ENCODE measurements at places on chromosomes 5 and 9.

DNA sequence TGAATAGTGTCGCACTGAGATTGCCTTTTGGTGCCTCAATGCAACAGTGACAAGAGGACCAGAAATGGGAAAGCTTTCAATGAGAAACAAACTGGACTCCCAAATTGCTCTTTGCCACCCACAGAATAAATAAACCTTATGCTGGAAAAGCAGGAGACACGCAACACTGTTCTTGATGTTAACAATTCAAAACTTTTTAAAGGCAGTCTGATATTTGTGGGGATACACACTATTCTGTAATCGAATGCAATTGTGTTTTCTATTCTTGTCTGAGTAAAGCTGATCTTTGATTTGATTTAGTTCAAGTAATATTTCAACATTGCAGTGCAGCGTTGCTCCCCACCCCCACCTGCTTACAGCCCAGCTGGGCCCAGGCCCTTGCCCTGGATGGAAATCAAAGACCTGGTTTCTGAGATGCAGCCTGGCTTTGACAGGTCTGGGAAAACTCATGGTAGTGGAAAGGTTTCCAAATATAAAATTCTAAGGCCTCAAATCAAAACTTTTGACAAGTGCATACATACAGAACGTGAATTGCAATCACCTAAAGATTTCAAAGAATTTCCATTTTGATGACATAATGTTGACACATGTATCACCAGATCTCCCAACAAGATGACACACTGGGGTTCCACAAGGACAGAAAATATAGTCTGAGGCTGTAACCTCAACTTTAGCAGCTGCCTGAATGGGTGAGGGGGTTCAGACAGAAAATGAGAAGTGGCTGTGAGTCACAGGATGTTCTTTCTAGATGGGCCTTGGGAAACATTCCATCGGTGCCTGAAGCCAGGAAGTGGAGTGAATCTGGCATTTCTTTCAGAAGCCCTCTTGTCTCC lies 55.1 kb downstream of the ABCA1 start:
- DNase-seq: no peak

- DNase-seq: no peak
Observed at GRCh38 chr9:118295413-118295812, 591.2 kb downstream of the TLR4 start.

- no peak for DNase-seq
Observed at GRCh38 chr5:132394667-132395259, 25.3 kb downstream of the SLC22A5 start.

- DNase-seq: no peak
Observed at GRCh38 chr5:43034591-43034968, 5.5 kb downstream of the ANXA2R start.

DNA sequence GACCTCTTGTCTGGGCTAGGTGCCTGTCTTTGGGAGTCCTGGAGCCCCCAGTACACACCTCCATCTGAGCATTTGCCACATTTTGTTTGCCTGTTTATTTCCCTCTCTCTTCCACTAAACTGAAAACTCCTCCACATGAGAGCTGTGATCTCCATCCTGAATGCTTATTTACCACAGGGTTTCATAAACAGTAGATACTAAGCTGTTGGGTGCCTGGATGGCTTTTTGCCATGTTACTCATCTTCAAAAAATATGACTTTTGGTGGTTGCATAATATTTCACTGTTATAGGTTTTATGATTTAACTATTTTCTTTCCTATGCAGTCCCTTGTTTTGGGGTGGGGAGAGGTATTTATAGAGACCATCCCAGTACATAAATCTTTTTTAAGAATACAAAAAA lies 99.6 kb downstream of the APBA1 start:
- no peak for DNase-seq

DNA sequence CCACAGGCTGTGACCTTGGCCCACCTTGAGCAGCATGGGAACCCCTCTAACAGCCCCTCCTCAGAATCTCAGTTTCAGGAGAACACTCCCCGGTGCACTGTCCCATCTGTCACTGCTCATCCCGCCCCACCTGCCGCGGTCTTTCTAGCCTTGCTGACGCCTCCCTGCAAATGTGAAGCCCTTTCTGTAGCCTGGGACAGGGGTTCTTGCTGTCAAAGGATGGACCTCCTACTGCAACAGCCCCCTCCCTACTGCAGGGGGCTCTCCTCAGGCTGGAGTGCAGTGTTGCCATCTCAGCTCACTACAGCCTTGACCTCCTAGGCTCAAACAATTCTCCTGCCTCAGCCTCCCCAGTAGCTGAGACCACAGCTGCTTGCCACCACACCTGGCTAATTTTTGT lies 20.0 kb downstream of the OR2V1 start:
- no peak for DNase-seq

GRCh38 chr9:74557571-74557970 lies 60.4 kb downstream of the RORB start:
- no peak for DNase-seq

GRCh38 chr5:125113328-125113727 lies 366.9 kb upstream of the ZNF608 start:
- no peak for DNase-seq

DNA sequence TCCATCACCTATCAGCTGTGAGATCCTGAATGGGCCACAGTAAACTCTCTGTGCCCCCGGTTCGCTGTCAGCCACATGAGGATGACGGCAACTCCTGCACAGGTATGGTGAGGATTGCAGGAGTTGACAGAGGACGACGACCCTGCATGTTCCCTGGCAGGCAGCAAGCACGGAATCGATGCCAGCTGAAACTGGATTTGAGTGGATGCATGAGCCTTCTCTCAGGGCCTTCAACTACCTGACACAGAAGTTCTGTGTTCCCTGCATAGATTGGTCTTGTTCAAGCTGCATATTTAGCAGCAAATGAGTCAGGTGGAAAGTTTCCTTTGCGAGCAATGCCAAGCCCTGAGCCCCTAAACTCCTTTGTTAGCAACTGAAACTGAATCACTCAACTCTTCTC lies 69.6 kb upstream of the PTCH1 start:
- no peak for DNase-seq

- no peak for DNase-seq
Observed at GRCh38 chr5:95530416-95530815, 24.4 kb downstream of the SKIC3 start.

DNA sequence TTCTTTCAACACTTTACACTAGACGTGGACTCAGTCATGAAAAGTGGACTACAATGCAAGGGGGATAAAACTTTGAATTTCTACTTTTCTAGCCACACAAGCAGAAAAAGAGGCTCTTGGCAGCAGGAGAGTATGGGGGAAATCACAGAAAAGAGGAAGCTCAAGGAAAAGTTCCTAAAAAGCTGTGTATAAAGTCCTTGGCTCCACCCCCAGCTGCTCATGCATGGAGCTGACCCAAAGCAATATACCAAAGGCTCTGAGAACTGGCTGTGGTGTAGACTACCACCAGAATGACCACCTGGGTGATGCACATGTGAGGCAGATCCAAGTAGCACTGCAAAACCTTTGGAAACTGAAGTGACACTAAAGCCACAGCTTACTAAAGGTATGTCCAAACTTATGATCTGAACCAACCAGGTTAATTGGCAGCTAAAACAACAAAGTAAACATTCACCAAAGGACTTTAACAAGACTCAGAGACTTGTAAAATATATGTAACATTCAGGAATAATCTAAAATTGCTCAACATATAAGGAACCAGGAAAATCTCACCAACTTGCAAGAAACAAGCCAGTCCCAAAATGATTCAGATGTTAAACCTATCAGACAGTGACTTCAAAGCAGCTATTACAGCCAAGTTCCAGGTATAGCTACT lies 55.5 kb upstream of the RASGRF2 start:
- no peak for DNase-seq

DNA sequence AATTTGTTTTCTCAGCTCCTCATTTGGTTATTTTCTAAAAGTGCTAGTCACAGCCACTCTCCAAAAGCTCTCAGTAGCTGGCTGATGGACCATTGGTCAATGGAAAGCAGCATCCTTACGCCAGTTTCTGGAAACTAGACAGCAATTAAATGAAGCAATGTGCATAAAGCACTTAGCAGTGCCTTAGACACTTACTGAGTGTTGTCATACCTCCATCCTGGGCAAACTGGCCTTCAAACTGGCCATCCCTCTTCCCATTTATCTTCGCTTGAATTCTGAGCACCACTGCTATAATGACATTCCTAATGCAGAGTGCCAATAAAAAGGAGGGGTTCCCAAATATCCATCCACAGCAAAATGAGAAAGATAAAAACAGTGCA lies 209.2 kb downstream of the ENC1 start:
- DNase-seq: no peak
